ENCODE measurements at places on chromosomes 5 and 9.

DNA sequence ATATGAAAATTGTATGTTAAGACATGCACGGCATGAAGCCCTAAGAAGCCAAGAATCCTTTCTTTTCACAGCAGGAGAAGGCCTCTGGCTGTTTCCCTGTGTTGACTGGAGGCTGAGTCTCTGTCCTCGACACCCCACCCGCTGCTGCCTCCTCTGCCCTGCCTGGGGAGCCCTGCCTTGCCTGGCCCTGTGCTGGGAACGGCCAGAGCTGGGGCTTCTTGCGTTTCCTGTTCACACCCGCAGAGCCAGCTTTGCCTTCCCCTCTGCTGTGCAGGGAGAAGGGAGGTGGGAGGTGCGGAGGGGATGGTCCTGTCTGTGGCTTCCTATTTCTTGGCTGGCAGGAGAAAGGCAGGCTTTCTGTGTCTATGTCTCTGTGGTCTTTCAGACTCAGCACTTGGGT lies 6.9 kb upstream of the GMCL2 start:
- DNase-seq, result no peak

- DNase-seq, result peak; percentile 88
Measured at GRCh38 chr5:5340206-5340729, 82.2 kb upstream of the ICE1 start.

- DNase-seq, result no peak
Measured at GRCh38 chr9:121485623-121486022, 14.0 kb downstream of the GGTA1 start.

DNA sequence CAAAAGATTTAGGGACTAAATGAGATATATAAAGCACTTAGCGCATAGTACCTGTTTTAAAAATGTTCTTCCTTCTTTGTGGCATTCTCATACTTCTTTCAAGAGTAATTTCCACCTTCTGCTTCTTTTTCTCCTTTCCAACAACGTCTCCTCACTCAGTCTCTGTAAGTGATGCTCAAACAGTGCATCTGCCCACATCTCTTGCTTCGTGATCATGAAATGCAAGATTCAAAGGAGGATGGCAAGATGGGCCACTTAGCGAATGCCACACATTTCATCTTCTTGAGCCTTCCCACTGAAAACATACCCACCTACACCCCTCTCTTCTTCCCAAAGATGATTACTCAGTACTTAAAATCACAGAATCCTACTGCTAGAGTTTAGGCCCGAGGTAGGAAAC lies 36.9 kb downstream of the MACIR start:
- DNase-seq, result no peak

DNA sequence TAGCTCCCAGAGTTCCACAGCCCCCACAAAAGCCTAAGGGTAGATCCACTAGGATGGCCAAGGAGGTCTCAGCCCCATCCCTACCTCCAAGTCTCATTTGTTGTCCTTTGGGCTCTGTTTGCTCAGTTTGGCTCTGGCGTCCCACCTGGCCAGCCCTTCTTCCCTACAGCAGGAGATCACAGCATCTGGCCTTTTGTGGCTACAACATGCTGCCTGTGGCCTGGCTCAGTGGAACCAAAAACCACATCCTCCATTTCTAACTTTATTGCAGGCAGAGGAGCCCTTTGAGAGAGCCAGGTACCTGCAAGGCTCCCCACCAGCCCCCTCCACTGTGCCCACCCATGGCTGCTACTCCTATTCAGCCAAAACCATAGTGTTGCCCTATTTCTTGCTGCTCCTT lies 11.4 kb downstream of the JADE2 start:
- DNase-seq, result no peak

DNA sequence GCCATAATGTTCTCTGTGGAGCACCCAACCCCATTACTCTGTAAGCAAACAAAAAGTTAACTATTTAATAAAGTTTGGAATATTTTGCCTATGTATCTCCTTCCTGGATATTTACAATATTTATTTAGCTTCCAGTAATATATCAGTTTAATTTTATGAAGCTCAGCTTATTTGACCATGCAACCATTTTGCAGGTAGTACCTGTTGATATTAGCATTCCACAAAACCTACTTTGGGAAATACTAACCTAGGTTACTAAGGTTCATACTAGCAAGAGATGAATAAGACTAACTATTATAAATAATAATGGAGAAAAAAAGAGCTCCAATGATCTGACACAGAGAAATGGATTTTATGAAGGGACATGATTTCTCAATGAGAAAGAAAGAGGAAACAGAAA lies 506.4 kb downstream of the PDE4D start:
- DNase-seq, result no peak

- no peak for DNase-seq
Measured at GRCh38 chr9:93574091-93574899, 2.1 kb upstream of the PHF2 start.
